ENCODE measurements at places on chromosomes 4 and X.

DNA sequence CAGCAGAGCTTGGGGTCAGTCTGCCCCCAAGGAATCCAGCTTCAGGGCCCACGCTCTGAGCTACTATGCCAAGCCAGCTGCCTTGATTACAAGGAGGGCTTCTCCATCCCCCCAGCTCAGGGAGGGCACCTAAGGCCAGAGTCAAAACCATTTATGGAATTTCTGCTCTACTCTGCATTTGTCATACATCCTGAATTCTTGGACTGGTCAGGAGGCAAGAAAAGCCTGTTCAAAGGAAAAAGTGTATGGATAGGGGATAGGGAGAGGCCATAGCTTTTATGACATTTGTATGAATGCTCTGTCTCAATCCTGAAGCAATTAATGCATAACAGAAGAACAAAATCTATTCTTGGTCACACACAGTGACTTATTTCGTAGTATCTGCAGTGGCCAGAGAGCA, 32.2 kb downstream of the EDNRA start:
- DNase-seq, result no peak

- DNase-seq, result no peak
These were observed 6.8 kb downstream of the MSX1 start for GRCh38 chr4:4866124-4866865.

DNA sequence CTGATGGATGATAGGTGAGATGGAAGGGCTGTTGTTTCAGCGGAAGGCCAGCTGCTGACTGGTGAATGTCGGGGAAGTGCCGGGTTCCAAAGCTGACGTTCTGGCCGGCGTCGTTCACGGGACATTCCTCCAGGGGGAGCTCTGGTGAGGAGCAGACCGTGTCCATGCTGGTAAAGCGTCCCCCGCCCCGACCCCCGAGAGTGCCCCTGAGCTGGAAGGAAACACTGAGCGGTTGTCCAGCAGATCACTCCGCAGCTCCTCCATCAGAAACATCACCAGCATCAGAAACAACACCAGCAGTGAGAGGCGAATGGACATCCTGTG, 18.6 kb upstream of the ADRA2C start:
- peak; percentile 87 for DNase-seq

DNA sequence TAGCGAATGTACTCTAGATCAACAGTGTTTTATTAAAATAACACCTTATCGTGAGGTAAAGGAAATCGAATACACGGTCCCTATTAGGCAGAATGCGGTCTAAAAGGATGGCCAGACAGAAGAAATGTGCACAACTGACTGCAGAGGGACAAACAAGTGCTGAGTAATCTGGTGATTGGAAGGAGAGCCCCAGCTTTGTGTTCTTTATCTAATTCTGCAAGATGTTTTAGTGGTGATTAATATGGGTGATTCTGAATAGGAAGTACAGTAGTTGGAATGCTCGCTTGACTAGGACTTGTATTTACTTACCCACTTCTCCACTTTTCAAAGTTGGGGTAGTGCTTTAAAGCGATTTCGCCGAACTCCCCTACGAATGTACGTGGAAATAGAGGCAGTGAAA, 1.2 kb downstream of the WDR44 start:
- no peak for DNase-seq

GRCh38 chr4:153433754-153434105, 32.4 kb upstream of the TMEM131L start:
- DNase-seq, result no peak

DNA sequence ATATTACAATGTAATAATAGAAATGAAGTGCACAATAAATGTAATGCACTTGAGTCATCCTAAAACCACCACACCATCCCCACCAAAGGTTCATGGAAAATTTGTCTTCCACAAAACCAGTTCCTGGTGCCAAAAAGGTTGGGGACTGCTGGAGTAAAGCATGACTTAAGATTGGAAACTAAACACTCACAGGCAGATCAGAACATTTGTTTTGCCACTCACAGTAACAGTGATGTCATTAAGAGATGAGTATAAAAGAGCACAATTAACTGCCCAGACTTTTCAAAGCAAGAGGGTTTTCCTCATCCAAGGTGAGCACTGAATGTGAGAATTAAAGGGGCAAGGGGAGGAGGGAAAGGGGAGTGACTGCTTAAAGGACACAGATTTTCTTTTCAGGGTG, 35.6 kb downstream of the MAP7D3 start:
- DNase-seq, result no peak

DNA sequence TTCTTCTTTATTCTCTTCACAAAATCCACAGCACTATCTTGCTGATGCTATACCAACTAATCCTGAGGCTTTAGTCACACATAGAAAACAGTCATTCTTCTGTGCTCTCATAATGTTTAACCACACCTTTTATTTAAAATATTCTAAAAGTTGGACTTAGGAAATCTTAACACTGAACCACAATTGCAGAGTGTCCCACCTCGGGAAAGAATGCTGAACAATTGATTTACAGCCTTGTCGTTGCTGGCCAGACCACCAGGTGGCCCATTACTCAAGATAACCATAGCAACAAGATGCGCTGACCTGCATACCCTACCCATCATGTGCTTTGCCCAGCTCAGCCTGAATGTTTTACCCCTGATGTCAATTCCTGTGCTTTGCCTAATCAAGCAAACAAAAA, 100.8 kb downstream of the ARSJ start:
- DNase-seq, result peak; percentile 71

DNA sequence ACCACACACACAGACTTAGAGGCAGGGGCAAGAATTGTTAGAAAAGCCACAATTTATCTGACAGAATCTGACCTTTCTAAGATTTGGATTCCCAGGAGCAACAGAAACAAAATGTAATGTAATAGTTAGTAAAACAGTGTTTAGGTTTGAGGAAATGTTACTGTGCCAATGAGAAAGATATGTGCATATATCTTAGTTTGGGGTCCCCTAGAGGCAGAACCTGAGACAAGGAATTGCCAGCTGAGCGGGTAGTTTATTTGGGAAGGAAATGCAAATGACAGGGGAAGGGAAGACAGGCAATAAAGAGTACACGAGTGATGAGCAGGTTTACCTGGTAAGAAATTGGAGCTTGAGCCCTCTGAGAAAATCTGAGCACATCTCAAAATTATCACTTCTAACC, 31.3 kb upstream of the DDX53 start:
- no peak for DNase-seq

DNA sequence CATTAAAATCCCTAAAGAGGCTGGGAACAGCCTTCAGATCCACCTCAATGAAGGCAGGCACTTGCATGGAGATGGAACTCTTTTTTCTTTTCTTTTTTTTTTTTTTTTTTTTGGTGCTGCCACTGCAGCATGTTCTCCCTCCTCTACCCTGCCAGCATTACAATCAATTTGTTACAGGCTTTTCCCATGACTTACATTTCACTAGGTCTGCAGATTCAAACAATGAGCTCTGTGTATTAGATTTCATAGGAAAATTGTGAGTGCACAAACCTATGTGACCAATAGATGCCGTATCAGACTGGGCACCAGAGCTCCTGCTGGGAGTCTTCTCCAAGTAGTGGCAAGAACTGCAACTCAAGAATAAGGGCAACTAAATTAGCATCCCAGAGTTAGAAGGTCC, 63.8 kb upstream of the GABRQ start:
- no peak for DNase-seq

- peak; percentile 25 for DNase-seq
These were observed 16.6 kb downstream of the AP1S2 start for GRCh38 chrX:15838017-15838416.

DNA sequence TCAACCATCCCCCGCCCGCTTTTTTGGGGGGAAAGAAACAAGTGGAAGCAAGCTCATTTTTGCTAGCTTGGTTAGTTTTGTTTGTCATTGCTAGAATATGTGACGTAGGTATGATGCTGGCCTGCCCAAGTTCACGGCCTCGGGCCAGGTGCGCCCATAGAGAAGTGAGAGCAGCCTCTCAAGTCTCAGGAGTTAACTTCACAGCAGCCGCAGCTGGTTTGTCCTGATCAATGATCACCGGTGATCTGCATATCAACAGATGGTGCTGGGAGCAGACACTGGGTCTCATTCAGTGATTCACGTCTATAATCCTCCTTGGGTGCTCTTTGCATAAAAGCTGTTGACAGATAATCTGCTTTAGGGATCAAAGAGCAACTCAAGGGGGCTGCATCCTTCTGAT, 50.1 kb downstream of the ENPP6 start:
- DNase-seq, result peak; percentile 59

GRCh38 chrX:136761421-136761820, 19.3 kb downstream of the ARHGEF6 start:
- no peak for DNase-seq

DNA sequence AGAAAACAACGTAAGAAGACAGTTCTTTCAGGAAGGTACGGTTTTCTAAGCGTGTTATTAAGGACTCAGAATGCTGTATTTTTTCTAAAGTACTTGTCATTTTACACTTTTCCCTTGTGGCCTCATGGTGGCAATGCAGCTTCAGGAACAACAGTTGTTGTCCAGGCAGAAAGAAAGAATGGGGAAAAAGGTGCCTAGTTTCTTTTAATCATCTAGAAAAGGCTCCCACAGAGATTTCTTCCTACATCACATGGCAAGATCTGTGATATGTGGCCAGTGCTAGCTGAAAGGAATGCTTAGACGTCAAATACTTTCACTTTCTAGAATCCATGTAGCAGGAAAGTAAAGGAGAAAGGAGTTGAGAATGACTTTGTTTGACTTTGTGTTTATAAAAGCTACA, 49.0 kb upstream of the TRAM1L1 start:
- DNase-seq, result peak; percentile 17

DNA sequence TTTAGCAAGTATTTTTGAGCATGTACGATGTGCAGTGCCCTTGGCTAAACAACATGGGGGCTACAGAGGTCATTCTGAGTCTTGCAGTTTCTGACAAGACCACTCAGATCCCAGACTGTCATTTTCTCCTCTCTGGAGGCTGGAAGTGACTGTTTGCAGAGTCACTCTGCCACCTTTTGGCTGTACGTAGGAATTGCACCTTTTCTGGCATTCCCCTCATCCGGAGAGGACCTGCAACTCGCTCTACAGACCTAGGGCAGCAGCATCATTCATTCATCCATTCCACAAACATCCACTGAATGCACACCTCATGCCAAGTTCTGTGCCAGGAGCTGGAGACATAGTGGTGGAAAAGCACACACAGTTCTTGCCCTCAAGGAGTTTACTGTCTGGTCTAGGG, 160.4 kb upstream of the GPR101 start:
- peak; percentile 24 for DNase-seq

GRCh38 chr4:123898946-123899666, 502.5 kb downstream of the SPRY1 start:
- no peak for DNase-seq

- peak; percentile 11 for DNase-seq
These were observed 41.9 kb downstream of the WDR1 start for GRCh38 chr4:10074767-10075105.

- DNase-seq, result no peak
These were observed 77.4 kb downstream of the ANKRD17 start for GRCh38 chr4:73181231-73181630.

DNA sequence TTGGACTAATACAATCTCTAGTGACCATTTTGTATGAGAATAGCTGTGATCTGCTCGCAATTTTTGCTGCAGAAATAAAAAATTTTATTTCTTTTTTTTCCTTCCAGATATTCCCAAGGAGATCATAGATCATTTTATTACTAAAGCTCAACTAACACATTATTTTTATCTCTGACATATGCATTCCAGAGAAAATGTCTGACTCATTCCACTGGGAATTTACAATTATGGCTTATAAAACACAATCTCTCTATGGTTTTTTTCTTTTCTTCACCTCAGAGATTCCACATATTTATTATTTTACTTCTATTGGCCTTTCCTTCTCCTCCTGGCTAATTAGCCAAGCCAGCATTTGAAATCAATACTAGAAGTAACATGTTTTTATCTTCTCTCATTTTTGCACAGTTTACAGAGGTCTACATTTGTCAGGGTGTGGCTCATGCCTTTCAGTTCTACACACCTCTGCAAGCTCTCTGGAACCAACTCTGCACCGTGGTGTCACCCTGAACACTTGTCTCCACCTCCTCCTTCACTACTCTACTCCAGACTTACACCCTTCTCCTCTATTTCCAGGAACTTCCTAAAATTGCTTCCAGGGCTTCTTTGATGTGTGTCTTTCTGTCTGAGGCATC, 59.8 kb upstream of the GPM6A start:
- DNase-seq, result no peak

DNA sequence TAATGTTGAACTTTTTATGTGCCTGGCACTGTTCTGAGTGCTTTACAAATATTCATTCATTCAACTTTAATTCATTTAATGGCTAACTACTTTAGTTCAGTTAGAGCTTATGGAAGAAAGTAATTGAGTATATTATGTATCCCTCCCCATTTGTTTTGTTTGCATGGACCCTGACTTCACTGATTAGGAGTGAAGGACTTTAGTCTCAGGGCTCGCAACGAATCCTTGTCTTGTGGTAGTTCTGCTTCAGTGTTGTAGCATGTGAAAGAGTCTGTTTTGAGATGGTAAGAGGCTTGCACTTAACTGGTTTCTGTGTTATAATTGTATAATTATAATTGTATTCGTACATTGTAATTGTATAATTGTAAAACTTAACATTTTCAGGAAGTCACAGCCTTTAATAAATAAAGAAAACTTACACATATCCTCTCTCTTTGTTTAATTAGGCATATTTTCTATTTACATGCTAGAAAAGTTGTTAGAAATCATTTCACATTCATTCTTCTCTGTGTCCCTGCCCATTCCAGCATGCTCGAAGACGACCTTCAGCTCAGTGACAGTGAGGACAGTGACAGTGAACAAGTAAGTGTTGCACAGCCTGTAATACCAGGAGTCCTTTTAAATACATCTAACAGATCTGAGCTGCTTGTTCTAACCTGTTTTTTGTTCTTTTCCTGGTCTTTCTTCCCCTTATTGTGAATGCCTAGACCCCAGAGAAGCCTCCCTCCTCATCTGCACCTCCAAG, 115.1 kb downstream of the KLHL8 start:
- DNase-seq, result no peak

GRCh38 chr4:181261279-181261678, 981.9 kb upstream of the TENM3 start:
- no peak for DNase-seq

- DNase-seq, result no peak
These were observed 214.2 kb downstream of the NSUN7 start for GRCh38 chr4:40963897-40964478.

- no peak for DNase-seq
These were observed 92.6 kb downstream of the IL13RA2 start for GRCh38 chrX:114924856-114925255.

DNA sequence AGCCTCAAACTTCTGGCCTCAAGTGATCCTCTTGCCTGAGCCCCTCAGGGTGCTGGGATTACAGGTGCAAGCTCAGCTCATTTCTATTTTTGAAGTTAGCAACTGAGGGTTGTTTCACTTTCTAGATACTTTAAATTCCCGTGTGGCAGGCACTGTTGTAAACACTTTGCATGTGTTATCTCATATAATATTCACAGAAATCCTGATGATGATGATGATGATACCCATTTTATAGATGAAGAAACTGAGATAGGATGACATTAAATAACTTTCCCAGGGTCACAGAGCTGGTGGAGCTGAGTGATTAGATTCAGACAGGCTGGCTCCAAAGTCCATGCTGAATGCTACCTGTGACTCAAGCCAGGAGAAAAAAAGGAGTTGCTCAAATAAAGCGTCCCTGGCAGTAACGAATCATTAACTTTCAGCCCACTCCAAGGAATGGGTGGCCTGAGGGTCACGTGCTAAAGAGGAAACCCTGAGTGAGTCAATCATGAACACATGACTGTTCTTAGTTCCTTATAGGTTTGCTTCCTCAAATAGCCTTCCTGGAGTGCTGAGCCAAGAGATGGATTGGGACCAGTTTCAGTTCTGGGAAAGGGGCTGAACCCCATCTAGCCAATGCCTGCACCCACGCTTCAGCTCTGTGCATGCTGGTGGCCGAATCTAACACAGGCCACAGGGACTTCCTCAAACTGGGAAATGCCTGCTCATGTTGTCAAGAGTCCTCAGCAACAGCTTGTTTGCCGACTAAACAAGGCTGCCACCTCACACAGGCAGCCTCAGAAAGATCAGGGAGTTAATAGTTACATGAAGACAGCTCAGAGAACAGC, 52.8 kb downstream of the RBM47 start:
- no peak for DNase-seq

All from WTC11 (cell line).